Mesothelial cell of epicardium (in vitro differentiated cells): ENCODE measurements at places on chromosomes 4 and X. TPM values are rescaled to one million over a fixed set of nuclear protein-coding genes. Genes with fewer than 3 reads are reported as not detected.

GRCh38 chr4:95830651-95831050 is 9.2 kb upstream of the PDHA2 start:
- no peak for DNase-seq
- no peaks in the 10 kb centered on the region for H3K27me3 ChIP-seq
- H3K4me3 ChIP-seq, result no peak overlapping the region
- H3K36me3 ChIP-seq, result no peaks in the 10 kb centered on the region

DNA sequence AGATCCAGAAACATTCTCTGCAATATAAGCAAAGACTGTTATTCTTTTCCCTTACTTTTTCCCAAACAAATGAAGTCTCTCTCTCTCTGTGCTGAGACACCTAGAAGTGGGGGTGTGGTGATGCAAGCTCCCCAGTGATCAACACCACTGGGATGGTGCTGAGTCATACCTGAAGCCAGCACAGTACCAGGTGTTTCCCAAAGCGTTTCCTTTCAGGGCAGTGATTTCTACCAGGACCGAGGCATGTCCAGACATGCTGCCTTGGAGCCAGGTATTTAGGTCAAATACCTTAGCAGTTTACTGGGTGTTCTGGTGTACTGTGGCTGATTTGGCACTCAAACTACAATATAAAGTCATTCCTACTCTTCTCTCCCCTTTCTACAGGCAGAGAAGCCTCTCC is 726.5 kb downstream of the FAM133A start:
- H3K27me3 ChIP-seq, result no peaks in the 10 kb centered on the region
- peaks cover 3% of the 10 kb centered on the region for H3K4me1 ChIP-seq
- peaks cover 18% of the 10 kb centered on the region for H3K36me3 ChIP-seq
- DNase-seq, result no peak

Gene COX7B
- 140 to 144 TPM (median 142 TPM) in 3 replicates for total RNA-seq

- no peak overlapping the region for H3K4me3 ChIP-seq
- no peaks in the 10 kb centered on the region for H3K27me3 ChIP-seq
- DNase-seq, result no peak
- no peak overlapping the region for H3K27ac ChIP-seq
- no peaks in the 10 kb centered on the region for H3K4me1 ChIP-seq
Measured at GRCh38 chr4:61079976-61080375, 120.2 kb upstream of the ADGRL3 start.

DNA sequence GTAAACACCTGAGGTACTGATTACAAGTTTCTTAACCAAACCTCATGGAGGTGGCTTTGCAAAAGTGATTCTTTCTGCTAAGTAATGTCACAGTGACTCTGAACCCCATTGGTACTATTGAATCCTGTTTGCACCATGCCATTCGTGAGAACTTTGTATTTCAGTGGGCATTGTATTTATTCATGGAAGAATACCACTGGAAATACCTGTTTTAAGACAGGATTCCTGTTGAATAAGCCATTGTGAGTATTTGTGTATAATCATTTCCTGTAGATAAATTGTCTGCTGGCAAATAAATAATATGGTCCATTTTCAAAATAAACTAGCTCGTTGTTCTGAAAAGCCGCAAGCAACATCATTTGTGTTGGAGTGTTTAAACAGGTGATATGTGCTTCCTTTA is 136.4 kb upstream of the GUCY1A1 start:
- no peak overlapping the region for H3K27ac ChIP-seq
- no peak overlapping the region for H3K4me3 ChIP-seq
- H3K4me1 ChIP-seq, result peaks cover 45% of the 10 kb centered on the region
- H3K36me3 ChIP-seq, result no peaks in the 10 kb centered on the region
- no peak for DNase-seq
